ENCODE measurements at places on chromosomes 3 and 15.

GRCh38 chr3:37456781-37457180 lies 282.4 kb upstream of the LRRFIP2 start:
- no peak for DNase-seq

GRCh38 chr15:66919421-66919820 lies 146.0 kb upstream of the SMAD3 start:
- DNase-seq = no peak

DNA sequence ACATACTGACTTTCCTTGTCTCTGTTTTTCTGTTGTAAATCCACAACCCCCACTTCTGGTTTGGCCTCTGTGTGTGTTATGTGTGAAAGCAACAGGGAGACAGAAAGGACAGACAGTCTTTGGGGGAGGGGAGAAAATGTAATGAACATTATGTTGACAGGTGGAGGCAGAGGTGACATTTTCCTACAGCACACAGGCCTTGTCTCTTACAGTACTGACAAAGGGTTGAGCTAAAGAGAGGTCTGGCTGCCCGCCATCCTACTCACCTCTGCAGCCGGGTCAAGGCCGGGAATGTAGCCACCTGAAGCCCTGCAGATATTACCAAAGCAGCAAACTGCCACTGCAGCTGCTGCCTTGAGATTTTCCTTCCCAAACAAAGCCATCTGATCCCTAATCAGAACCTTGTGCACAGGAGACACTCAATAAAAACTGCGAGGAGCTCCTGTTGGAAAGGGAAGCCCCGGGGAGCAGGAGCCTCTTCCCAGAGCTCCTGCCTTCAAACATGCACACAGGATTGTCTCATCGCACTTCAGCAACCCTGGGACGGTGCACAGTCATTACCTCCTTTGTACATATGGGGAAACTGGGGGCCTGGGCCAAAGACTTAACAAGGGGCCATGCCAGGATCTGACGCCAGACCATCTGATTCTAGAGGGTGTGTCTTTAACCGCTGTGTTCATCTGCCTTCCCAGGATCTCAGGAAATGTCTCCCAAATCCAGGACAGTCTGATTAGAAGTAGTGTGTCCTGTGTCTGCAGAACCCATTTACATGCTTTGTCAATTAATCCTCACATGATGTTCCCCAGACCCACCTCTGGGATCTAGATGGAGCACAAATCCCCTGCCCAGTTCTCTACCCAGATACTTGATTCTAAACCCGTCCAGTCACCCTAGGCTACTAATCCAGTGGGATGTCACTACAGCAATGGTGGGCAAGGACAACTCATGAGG lies 14.2 kb downstream of the MYO5C start:
- no peak for DNase-seq

GRCh38 chr3:111338059-111338698 lies 203.8 kb upstream of the CD96 start:
- DNase-seq = peak; percentile 41

DNA sequence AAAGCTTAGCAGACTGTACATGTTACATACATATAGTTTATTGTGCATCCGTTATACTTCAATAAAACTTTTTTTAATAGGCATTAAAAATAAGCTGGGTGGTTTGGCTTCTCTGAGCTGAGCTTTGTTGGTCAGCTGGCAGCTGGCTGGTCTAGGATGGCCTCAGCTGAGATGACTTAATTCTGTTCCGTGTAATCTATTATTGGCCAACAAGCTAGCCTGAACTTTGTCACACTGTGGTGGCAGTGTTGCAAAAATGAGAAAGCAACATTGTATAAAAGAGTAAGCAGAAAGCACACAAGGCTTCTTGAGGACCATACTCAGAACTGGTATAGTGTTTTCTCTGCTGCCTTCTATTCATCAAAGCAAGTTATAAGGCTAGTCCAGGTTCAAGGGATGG lies 45.2 kb downstream of the CGGBP1 start:
- DNase-seq = no peak

DNA sequence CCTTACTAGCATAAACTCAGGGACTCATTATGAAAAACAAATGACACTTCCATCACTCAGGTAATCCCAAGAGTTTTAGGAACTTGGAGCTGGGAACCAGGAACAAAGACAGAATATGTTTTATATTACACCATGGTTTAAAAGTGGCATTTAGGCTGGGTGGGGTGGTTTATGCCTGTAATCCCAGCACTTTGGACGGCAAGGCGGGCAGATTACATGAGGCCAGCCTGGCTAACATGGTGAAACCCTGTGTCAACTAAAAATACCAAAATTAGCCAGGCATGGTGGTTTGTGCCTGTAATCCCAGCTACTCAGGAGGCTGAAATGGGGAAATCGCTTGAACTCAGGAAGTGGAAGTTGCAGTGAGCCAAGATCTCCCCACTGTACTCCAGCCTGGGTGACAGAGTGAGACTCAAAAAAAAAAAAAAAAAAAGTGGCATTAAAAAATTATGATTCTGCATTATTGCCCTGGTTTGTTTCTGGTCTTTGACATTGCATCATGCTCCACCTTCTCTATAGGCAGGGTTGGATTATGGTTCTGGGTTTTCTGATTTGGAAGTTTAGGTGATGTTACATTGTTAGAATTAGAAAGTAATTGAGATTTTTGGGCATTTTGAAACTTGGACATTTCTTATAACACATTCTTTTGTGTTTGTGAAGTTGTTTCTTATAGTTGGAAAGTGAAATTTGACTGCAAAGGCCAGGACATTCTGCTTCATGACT lies 19.0 kb downstream of the SQOR start:
- no peak for DNase-seq

DNA sequence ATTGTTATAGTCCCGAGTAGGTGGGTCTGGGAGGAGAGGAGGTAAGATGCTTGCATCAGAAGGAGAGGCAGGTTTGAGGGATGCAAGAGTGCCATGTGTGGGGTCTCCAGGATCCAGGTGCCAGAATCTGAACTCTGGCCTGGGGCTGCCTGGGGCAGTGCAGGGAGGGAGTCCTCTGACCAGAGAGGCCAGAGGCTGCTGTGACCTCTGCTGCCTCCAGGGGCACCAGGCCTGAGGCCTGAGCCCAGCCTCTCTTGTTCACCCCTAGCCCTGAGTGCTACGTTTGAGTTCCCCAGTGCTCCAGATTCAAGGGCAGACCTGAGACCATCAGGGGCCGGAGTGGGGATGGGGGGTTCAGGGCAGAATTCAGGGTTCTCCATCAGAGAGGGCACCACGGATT lies 7.4 kb downstream of the SLC38A3 start:
- DNase-seq = no peak

DNA sequence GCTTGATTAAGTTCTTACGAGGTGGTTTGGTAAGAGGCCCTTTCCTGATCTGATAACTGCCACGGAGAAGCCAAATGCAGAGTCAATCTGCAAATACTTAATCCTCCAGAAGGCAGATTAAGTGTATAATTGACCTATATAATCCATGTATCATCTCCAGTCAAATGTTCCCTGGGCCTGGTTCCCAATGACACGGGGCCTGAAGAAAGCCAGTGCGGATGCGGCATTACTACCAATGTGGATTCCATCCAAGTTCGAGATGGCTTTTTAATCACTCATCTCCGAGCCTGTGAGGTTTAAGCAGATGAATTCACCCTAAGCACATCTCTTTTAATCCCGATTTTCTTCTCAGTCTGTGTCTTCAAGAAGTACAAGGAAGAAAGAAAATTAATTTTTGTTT lies 60.0 kb upstream of the FEZF2 start:
- no peak for DNase-seq

DNA sequence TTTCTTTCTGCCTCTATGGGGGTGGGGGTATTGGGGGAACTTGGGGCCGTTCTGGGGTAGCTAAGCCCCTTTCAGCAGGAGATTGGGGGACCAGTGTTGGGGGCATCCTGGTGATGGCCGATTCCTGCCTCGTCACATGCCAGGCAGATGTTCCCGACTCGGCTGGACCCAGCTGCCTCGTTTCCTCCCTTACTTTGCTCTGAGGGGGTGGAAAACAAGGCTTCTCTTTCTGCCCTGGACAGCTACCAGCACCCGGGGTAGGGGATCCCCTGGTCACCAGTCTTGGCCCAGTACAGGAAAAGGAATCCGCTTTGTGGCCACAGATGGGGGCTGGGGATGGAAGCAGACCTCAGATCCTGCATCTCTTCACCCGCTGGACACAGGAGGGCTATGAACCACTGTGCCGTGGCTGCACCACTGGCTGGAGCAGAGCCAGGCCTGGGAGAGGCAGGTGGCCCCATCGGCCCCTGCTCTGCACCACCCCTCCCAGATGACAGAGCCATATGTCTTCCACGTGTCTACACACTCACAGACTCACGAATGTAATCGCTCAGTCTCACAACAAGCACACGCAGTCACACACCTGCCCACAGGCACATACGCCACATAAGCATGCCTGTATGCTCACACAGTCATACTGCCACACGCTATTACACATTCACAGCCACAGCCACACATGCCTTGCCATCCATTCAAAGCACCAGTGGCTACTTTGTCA lies 12.4 kb downstream of the SNX33 start:
- DNase-seq = no peak

- DNase-seq = peak; percentile 19
Measured at GRCh38 chr3:55746808-55747413, 259.8 kb upstream of the WNT5A start.

- no peak for DNase-seq
Measured at GRCh38 chr15:93491291-93491690, 402.3 kb upstream of the RGMA start.

- no peak for DNase-seq
Measured at GRCh38 chr15:41024885-41025284, 71.6 kb downstream of the CHAC1 start.

DNA sequence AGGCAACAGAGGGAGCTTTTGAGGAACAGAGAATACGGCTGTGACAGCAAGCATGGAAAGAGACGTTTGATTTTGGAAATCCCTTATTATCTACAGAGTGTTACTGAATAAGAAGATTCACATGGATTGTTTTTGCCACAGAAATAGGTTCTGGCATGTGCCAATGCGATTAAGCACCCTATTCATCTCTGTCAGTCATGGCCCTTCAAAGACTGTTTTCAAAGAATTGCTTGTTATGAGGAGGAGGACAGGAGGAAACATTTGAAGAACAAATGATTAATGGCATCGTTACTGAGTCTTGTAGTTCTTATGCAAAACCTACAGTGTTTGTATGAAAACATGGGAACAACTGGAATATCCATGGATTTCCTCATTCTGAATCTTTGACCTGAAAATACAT lies 86.2 kb downstream of the EPHA6 start:
- DNase-seq = no peak

DNA sequence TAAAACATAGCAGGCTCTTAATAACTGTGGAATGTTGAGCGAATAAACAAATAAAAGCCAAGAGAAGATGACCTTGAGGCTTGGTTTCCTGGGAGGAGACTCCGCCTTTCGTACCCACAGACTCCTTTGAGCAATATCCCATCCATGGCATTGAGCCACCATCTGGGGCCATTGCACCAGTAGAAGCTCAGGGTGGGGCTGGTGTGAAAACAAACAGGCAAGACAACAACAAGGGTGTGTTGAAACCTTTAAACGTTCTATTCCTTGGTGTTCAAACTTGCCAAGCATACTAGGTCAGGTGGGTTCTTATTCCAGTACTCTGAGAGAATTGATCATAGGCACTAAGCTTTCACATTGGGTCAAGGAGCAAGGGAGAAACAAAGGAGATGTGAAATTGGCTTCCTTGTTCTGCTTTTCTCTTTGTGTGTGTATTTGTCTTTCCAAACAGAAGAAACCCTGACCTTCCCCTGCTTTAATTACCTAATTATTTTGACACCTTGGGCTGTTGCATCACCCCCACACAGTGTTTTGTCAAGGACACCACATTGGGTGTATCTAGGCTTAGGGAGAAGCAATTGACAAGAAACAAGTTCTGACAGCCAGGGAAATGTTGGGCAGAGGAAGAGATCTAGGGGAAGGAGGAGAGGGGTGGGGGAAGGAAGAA lies 105.1 kb upstream of the BCL6 start:
- no peak for DNase-seq

- no peak for DNase-seq
Measured at GRCh38 chr3:7207125-7207524, 346.2 kb downstream of the GRM7 start.

DNA sequence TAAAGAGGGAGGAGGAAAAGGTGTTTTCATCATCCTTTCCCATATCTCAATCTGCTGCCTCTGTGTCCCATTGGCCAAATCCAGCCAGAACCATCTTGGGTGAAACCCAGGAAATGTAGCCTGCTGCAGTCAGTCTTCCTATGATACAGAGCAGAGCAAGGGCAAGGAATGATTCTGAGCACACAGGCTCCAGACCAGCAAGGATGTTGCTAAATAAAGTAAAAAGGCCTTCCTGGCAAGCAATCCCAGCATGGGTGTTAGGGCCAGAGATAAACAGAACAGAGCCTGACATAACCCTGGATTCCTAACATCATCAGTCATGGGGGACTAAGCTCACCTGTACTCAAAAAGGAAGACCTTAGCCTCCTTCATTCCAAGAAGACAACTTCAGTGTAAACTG lies 90.7 kb upstream of the AGTR1 start:
- DNase-seq = no peak

GRCh38 chr3:175070946-175071345 lies 211.8 kb downstream of the NAALADL2 start:
- DNase-seq = no peak

DNA sequence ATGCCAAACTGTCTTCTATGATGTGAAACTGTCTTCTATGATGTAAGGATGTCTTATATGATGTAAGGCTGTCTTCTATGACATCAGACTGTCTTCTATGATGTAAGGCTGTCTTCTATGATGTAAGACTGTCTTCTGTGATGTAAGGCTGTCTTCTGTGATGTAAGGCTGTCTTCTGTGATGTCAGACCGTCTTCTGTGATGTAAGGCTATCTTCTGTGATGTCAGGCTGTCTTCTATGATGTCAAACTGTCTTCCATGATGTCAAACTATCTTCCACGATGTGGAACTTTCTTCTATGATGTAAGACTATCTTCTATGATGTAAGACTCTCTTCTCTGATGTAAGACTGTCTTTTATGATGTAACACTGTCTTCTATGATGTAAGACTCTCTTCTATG lies 27.9 kb downstream of the MGLL start:
- DNase-seq = no peak

Data from muscle of arm (tissue), 14 donors.